ENCODE measurements at places on chromosomes 16 and 17. TPM values are rescaled to one million over a fixed set of nuclear protein-coding genes. Genes with fewer than 3 reads are reported as not detected.

- no peak for DNase-seq
These were observed 1.7 kb downstream of the PSMD11 start for GRCh38 chr17:32445971-32446370.

DNA sequence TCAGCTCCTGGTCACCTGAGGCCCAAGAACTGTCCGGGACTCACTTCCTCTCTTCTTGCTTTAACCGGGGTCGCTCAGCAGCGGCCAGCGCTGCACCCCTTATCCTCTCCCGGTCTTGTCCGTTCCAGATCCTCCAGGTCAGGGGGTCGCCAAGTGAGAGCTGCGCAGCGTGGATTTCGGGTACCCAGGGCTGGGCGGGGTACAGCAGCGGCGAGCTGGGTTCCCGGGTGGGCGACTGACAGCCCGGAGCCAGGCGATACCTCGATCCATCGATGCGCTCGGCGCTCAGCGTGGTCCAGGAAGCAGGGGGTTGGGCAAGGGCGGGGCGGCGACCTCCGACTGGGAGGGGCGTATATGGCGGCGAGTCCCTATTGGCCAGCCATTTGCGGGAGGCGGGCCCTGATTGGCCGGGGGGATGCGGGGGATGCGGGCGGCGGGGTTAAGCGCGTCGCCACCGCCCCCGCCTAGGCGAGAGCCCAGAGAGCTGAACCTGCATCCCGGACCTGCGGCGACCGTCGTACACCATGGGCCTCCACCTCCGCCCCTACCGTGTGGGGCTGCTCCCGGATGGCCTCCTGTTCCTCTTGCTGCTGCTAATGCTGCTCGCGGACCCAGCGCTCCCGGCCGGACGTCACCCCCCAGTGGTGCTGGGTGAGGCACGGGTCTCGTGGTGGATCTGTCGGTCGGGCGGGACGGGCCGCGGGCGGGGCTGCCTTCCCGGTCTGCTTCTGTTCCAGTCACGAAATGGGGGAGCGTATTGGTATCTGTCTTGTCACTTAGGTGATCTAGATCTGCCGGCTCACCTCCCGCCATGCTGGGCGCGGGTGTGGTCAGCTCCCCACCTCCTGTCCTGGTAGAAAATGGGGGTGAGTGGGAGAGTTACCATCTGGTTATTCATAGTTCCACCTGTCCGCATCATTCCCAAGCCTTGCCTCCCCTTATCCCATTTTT is at the start of gene PLA2G15:
PLA2G15 (plus strand) TSS at position 471 of the 951 bp plus-strand sequence; CDS start at position 525, 54 bp downstream.
- DNase-seq: peak; percentile 98

DNA sequence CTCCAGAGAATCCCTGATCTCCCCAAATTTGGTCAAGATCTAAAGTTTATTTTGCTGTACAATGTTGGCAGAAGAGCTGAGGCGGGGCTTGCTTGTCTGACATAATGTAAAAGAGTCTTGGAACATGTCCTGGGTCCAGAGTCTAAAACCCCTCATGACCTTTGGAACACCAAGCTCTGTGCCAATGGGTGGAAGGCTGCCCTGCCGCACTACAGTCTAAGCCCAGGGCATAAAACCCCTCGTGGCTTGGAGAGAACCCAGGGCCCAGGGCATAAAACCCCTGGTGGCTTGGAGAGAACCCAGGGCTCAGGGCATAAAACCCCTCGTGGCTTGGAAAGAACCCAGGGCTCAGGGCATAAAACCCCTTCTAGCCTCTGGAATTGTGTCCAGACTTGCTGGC is 36.7 kb downstream of the CCDC57 start:
- DNase-seq: no peak

GRCh38 chr16:76976101-76976500 is 214.9 kb upstream of the MON1B start:
- DNase-seq: no peak

DNA sequence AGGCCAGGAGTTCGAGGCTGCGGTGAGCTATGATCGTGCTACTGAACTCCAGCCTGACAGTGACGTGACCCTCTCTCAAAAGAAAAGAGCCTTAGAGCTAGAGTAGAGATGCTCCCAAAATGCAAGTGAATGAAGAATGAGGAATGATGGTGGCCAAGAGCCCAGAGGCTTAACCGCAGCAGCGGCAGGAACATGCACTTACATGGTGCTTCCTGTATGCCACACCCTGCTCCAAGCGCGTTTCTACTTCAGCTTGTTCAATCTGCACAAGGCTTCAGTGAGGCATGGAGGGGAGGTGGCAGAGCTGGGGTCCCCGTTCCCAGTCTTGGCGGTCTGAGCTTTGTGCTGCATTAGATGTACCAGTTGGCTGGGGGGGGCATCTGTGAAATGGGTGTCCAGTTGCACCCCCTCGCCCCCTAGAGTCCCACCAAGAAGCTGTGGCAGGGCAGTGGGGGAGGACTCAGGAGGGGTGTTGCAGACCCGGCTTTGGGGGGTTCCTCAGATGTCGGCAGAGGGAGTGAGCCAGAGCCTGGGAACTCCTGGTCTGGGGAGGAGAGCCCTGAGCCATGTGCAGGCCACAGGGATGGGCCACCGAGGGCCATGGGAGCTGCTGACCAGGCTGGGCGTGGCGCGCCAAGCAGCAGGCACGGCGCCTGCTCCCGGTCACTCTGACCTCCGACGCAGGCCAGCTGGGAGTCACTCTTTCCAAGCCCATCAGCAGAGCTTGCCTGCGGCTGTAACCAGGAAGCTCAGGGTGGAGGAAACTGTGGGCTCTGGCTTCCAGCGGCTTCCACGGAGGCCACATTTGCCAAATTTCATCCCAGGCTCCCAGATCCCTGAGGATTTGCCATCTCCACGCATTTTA is 260.1 kb downstream of the PARN start:
- DNase-seq: peak; percentile 82

GRCh38 chr16:56050916-56051315 is 140.4 kb upstream of the GNAO1 start:
- no peak for DNase-seq

DNA sequence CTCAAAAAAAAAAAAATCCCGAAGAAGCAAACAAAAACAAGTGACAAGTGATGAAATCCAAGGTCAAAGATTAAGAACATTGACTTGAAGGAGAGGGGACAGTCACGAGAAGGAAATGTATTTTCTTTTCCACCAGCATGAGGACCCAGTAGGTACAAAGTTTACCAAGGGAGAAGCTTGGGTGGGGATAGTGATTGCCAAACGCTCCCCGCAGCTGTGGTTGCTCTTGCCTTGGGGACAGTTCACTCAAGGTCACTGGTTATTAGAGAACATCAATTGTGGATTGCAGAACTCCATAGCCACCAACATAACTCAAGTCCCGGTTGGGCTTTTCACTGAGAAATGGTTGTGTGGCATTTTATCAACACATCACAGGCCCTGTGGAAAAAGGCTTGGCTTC is 27.0 kb downstream of the RSL1D1 start:
- peak; percentile 71 for DNase-seq

DNA sequence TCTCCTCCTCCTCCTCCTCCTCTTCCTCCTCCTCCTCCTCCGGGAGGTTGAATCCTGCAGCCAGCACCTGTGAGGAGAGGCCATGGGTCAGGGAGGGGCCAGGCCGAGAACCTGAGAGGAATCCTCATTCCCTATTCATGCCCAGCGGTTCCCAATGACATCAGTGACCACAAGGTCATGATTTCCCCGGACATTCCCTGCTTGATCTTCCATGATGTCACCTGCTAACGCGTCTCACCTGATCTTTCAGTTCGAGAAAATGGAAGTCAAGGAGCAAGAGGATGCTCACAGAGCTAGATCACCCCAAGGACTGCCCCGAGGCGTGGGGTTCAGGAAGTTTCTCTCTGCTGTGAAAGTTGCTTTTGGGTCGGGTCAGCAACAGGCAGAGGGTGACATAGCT is 5.4 kb downstream of the APOBR start:
- DNase-seq: no peak

DNA sequence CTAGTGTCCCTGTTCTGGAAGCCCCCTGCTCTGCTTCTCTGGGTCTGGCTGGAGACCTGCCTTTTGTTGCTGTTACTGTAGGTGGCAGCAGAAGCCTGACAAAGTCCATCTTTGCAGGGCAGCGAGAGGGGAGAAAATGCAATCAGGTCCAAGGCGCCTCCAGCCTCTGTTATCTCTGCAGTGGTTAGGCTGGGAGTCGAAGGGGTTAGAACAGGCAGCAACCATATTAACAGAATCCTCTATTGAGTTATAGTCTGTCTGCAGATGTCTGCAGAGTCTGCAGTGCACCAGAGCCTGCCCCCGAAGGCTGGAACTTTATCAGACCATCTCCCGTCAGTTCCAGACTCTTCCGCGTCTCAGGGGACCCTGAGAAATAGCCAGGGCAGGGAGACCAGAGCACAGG is 404.9 kb upstream of the EEF2KMT start:
- DNase-seq: no peak

DNA sequence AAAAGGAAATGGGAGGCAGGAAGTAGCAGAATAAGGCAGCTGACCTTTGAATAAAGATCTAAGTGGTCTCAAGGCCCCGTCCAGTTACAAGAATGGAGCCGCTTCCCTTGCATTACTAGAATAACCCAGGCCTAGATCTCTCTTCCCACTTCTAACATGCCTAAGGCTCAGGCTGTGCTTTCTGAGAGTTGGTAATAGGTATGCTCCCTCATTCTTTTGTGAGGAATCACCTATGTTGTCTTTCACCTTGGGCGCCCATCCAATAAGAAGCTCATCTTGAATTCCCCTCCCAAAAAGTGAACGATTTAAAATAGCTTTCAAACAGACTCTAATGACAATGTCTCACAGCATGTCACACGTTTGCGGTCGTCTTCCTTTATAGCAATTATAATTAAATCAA is 101.2 kb downstream of the KCNJ2 start:
- no peak for DNase-seq

DNA sequence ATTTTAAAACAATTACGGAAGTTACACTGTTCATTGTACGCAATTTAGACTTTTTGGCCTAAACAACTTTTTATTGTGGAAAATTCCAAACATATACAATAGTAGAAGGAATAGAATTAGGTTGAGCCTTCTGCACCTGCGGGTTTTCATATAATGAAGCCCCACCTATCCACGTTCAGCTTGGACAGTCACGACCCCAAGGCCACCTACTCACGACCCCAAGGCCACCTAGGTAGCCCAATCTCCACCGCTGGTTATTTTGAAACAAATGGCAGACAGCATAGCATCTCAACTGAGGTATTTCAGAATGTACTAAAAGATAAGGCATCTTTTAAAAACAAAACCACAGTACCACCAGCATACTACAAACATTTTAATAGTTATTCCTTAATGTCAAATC is 631 bp downstream of the NLRC5 start:
- DNase-seq: no peak

GRCh38 chr17:7281074-7281952 is at the start of gene SLC2A4:
Gene SLC2A4 (plus strand): TSS chr17:7281718. CDS start chr17:7281935, 217 bp downstream.
- peak; percentile 97 for DNase-seq

DNA sequence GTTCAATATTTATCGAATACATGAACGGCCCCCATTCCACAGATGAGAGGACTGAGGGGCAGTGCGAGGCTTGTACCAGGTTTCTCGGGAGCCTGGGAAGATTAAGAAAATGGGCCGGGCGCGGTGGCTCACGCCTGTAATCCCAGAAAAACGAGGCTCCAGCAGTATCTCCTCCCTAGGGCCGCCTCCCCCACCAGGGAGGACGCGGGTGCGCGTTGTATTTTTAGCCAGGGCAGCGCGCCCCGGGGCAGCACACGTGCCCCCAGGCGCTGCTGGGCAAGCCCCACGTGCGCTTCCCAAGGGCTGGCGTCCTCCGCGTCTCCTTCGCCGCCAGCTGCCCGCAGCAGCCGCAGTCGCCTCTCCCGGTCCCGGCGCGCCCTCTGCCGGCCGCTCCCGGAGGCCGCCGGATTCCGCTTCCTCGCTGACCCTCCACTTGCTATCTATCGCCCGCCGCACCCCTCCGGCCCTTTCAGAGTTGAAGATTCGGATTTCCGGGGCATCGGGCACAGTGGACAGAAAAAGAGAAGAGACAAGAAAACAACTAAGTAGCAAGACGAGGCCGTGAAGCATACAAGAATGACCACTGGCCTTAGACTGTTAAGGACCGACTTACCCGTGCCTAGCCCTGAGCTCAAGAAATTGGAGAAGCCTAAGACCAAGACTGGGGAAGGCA is 1.9 kb upstream of the YBX2 start:
- DNase-seq: peak; percentile 89

DNA sequence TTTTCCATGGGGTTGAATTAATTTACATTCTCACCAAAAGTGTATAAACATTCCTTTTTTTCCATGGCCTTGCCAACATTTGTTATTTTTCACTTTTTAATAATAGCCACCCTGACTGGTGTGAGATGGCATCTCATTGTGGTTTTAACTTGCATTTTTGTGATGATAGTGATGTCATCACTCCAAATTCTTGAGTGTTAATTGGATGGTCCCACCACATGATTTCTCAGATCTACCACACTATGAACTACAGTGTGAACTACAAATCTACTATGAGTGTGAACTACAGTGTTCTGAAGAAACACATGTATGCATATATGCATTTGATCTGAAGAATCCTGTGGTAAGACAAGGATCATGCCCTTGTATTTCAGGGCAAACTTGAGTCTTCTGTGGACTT is 340.1 kb downstream of the ABCC12 start:
- DNase-seq: no peak

- DNase-seq: no peak
These were observed 13.0 kb upstream of the DHRS11 start for GRCh38 chr17:36578671-36579070.

- DNase-seq: peak; percentile 79
These were observed 18.9 kb upstream of the P2RX1 start for GRCh38 chr17:3935140-3935542.

- peak; percentile 89 for DNase-seq
These were observed 58.3 kb upstream of the ARHGAP44 start for GRCh38 chr17:12730931-12731521.

GRCh38 chr16:56888806-56889205 is 23.8 kb downstream of the SLC12A3 start:
- DNase-seq: no peak

RAB26 gene
- 0.43 TPM for total RNA-seq

HSD17B2 gene
- not detected for total RNA-seq

TEX19 gene
- not detected for total RNA-seq

TM4SF5 gene
- not detected for total RNA-seq

ESRP2 gene
- 0.73 TPM for total RNA-seq

GAS7 gene
- 72.1 TPM for total RNA-seq

SCN4A gene
- total RNA-seq: 0.56 TPM

SYCE1L gene
- total RNA-seq: 0.46 TPM

WFIKKN1 gene
- total RNA-seq: 0.13 TPM

All from Right ventricle myocardium superior (tissue), 1 donor.